ENCODE measurements at places on chromosomes 6 and 20.

DNA sequence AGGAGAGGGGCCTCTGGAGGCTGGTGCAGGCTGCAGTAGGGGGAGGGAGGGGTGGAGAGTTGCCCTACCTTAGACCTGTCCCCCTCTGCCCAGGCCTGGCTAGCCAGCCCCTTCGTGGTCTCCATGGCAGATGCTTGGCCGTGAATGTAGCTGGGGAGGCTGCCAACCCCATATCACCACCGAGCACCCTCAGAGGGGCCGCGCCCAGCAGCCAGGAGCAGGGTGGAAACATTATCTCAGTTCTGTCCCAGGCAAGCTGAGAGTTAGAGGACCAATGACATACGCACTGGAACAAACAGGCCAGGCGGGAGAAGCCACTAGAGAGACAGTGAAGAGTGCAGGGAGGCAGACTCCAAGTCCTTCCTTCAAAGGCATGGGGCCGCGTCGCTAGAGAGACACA lies 66.5 kb downstream of the LRFN2 start:
- DNase-seq: no peak

- no peak for DNase-seq
Observed at GRCh38 chr20:1629321-1629720, 9.5 kb upstream of the SIRPB1 start.

DNA sequence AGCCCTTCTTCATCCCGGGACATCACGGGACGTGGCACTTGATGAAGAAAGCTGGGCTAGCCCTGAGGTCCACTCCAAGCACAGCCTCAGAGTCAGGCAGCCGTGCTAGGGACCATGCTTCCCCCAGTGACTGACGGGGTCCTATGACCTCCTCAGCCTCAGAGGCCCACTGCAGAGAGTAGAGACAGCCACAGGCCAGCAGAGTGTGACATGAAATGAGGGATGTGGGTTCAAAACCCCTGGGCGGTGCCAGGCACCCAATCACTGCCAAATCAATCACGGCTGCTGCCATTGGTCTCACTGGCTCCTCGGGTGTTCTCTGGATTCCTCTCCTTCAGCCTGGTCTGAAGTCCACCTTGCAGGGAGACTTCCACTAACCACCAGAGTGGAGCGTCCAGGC lies 197.7 kb upstream of the CDH4 start:
- DNase-seq: no peak

DNA sequence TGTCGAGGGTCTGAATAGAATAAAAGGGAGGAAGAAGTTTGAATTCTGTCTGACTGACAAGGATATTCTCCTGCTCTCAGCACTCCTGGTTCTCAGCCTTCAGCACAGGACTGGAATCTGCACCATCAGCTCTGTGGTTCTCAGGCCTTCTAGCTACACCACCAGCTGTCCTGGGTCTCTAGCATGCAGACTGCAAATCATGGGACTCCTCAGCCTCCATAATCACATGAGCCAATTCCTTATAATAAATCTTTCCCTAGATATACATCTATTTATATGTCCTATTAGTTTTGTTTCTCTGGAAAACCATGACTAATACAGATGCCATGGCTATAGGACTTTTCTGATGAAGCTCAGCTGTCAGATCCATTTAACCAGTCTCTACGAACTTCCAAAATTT lies 132.8 kb upstream of the ECI2 start:
- DNase-seq: no peak

DNA sequence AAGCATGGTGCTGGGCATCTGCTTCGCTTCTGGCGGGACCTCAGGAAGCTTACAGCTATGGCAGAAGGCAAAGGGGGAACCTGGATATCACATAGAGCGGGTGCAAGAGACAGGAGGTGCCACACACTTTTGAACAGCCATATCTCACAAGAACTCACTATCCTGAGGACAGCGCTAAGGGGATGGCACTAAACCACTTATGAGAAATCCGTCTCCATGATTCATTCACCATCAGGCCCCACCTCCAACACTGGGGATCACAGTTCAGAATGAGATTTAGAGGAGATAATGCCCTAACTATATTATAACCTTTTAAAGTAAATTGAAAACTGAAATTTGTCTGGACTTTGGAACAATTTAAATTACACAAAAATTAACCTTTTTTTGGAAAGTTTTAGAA lies 37.8 kb upstream of the SUMO4 start:
- no peak for DNase-seq

- no peak for DNase-seq
Observed at GRCh38 chr20:57605045-57605444, 15.2 kb downstream of the ZBP1 start.

- DNase-seq: no peak
Observed at GRCh38 chr6:19665613-19665909, 171.6 kb upstream of the ID4 start.

- DNase-seq: no peak
Observed at GRCh38 chr20:10167040-10167439, 51.6 kb upstream of the SNAP25 start.

- no peak for DNase-seq
Observed at GRCh38 chr6:15970517-15970916, 158.4 kb upstream of the MYLIP start.

- DNase-seq: no peak
Observed at GRCh38 chr20:3672547-3673171, 9.2 kb downstream of the ADAM33 start.

DNA sequence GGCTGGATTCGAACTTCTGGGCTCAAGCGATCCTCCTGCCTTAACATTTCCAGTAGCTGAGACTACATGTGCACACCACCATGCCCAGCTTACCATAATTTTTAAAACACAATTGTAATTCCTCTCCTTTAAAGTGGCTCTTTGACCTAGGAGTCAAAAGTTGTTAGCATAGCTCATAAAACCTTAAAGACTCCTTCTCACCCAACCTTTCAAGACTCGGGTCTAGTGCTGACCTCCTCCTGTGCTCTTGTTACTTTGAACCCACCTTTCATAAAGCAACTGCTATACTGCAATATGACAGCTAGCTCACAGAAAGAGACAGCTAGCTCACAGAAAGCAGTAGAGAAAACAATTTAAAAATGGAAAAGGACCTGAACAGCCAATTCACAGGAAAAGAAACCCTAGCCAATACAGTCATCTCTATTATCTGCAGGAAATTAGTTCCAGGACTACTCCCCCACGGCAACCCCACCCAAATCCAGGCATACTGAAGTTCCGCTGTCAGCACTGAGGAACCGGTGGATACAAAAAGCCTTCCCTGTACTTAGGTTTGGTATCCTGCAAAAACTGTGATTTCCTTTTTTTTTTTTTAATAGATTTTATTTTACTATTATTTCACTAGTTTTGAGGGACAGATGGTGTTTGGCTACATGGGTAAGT lies 20.3 kb downstream of the SSR1 start:
- DNase-seq: no peak

DNA sequence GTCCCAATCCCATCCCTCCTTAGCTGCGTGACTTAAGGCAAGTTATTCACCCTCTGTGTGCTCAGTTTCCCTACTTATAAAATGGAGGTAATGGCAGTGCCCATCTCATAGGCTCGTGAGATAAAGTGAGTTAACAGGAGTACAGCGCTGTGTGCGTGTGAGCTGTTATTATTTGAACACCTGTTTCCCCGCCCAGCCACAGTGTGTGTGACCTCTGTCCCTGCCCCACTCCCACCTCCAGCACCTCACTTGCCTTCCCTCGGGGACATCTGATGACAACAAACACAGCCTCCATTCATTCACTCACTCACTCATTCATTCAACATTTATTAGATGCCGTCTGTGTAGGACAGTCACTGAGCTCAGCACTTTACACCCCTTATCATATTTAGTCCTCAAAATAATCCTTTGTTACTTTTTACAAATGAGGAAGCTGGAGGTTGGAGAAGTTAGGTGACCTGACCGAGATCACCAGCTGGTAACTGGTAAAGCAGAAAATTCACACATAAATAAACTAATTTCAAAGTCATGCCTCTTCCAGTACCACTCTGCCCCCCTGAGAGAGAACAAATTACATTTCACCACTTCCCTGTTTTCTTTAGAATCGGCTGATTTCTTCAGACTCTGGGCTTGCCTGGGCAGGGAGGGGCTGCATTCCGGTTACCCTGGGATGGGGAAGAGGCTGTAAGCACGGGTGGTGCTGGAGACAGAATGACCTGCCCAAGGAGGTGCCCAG lies 58.6 kb downstream of the CPNE5 start:
- no peak for DNase-seq

DNA sequence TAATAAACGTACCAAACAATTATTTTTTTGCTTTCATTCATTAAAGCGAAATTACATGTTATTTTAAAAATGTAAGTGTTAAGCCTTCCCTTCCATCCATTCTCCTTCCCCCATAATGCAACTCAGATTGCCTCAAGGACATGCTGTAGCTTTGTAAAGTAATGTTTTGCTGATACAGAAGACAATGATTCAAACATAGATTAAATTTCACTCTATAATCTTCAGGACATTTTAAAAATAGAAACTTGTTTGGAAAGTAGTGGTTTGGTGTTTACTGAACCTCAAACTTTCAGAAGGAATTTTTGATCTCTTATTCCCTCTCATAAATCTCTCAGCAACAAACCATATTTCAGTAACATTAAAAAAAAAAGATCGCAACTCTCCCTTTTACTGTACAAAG lies 350.9 kb upstream of the HSF2 start:
- DNase-seq: no peak

DNA sequence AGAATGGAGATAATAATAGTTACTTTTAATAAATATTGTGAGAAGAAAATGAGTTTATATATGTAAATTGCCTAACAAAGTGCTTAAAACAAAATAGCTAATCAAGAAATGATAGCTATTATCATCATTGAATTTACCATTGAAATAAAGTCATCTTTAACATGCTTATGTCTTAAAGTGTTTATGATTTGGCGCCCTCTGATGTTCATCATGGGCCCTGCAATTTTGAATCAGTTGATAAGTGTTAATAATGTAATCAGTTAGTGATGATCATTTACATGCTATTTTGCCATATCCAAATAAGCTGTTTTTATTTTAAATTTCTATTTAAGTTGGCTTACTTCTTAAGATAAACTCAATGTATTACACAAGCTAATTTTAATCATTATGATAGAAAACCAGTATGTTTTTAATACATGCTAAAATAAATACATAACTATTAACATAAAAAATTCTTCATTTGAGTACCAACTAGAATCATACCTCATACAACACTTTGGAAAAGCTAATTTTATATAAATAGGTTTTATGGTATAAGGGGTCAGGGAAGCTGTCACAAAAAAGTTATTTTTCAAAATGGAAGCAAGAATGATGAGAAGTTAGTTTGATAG lies 39.2 kb upstream of the TPD52L1 start:
- no peak for DNase-seq

DNA sequence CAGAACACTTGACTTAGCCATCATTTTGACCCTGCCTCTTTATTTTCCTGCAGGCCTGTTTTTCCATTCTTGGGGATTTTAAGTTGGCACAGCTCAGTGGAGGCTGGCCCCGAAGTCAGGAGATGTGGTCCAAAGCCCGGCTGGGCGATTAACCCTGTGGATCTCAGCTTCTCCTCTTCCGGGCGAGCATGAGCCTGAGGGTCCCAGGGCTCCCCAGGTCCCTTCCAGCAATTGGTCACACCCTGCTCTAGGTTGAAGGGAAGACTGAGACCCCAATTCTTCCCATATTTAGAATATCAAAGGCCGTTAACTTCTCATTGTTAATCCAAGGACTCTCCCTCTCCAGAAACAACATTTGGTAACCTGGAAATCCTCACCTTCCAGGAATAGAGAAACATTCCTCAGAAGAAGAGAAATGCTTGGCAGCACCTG lies 2.3 kb downstream of the THBS2 start:
- DNase-seq: no peak

DNA sequence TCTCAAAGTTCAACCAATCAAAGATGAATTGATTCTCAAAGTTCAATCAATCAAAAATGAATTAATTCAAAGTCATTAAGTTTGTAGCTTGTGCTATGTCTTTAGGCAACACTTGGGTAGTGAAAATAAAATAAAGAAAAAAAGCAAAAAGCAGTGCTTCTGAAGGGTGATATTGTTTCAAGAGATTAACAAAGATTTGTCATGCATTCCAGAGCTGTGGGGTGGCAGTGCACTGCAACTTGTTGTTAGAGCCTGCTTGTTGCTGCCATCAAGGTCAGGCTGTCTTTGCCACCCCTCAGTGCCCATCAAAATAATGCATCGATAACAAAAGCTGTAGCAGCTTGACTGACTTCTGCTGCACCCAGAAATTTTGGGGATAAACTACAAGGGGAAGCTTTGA lies 128.6 kb downstream of the RNF144B start:
- DNase-seq: no peak

DNA sequence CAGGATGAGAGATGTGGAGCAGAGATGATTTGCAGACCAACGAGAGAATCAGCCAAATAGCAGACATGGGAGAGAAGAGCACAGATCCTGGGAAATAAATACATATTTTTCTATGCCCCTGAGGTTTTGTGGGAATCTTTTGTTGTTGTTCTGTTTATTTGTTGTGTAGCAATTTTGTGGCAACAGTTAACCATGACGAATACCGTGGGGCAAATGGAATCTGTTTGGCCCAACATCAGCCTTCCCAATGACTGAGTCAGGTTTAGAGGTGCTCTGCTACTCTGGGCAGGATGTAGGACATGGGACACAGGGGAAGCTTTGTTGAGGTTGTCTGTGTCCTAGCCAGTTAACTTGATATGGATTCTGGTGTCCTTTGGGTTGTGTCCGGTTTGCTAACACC lies 7.9 kb upstream of the SLC2A10 start:
- no peak for DNase-seq

DNA sequence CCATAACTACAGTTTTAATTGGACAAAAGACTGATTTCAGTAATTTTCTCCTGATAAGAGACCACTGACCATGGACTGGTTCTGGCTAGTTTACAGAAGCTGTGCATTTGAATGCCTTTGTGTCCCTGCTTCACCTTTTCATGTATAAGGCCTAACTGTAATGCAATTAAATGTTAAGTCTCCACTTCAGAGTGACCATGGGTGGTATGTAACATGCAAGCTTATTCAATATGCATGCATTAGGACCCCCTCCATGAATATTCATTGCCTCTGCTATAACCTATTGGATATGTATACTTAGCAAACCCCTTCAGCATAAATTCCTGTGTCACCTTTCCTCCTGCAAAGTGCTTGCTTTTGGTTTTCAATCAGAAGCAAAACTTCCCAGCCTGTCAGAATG lies 2.2 kb downstream of the UBD start:
- no peak for DNase-seq

GRCh38 chr6:132960720-132961119 lies 146.4 kb downstream of the RPS12 start:
- no peak for DNase-seq

DNA sequence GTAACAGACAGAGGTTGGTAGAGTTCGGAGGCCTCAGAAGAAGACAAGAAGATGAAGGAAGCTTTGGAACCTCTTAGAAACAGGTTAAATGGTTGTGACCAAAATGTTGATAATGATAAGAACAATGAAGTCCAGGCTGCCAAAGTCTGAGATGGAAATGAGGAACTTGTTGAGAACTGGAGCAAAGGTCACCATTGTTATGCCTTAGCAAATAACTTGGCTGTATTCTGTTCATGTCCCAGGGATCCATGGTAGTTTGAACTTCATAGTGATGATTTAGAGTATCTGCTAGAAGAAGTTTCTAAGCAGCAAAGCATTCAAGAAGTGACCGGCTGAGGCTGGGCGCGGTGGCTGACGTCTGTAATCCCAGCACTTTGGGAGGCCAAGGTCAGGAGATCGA lies 11.1 kb upstream of the LSM14B start:
- no peak for DNase-seq
